ENCODE measurements at places on chromosomes 6 and 20.

DNA sequence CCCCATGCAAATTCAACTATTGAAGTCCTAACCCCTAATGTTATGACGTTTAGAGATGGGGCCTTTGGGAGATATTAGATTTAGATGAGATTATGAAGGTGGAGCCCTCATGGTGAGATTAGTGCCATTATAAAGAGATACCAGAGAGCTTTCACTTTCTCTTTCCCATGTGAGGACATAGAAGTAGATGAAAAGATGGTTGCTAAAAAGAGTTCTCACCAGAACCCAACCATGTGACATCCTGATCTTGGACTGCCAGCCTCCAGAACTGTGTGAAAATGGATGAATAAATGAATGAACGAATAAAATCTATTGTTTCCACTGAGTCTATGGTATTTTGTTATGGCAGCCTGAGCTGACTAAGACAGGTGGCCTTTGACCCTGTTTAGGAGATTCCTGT lies 50.6 kb upstream of the FBXO30 start:
- no peak for DNase-seq

DNA sequence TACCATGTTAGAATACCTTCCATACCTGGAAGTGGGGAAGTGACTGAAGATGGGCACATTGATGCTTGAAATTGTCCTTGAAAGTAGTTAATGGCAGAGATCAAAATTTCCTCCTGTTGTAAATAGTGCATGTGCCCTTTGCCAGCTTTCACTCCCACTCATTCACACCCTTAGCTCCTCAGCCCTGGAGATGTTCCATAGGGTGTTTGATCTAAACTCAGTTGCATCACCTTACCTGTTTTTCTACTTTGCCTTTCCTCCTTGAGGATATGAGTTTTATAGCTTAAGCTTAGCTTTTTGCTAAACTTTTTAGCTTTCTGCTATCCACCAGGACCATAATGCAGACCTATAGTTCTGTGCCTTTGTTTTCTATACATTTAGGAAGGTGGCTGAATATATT lies 69.0 kb downstream of the CEP57L1 start:
- DNase-seq, result no peak

- DNase-seq, result no peak
Observed at GRCh38 chr6:12841619-12842018, 125.1 kb downstream of the PHACTR1 start.

- no peak for DNase-seq
Observed at GRCh38 chr6:139395891-139396301, 21.4 kb upstream of the CITED2 start.

DNA sequence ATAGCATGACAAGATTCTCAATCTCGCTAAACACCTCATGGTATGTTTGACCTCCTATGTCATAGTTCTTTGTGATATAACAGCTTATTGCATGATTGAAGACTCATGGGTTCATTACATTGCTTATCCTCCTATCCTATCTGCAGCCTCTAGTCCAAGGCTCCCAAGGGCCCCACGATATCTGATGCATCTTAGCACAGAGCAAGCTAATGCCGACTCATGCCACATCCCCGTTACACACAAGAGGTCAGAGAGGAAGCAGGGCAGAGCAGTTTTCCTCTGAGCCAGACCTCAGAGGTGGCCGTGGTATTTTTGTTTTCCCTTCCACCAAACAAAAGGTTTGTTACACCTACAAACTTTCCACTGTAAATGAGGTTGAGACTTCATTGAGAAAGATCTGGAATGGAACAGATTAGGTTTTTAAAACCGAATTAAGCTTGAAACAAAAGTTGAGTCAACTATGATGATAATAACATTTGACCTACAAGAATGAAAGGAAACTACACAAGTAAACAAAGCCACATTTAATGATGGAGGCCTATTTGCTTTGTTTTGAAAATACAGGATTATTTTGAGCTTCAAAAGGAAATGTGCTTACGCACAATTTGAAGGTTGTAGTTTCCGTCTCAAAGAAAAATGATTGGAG lies 133.9 kb upstream of the MYLIP start:
- DNase-seq, result no peak

- DNase-seq, result no peak
Observed at GRCh38 chr6:63930848-63931247, 295.2 kb downstream of the PHF3 start.

Measured in inflammatory macrophage treated with lipopolysaccharide for 1 hour (primary cell).